Trophoblast cell (in vitro differentiated cells and primary cell): ENCODE measurements at places on chromosomes 7 and 10.

DNA sequence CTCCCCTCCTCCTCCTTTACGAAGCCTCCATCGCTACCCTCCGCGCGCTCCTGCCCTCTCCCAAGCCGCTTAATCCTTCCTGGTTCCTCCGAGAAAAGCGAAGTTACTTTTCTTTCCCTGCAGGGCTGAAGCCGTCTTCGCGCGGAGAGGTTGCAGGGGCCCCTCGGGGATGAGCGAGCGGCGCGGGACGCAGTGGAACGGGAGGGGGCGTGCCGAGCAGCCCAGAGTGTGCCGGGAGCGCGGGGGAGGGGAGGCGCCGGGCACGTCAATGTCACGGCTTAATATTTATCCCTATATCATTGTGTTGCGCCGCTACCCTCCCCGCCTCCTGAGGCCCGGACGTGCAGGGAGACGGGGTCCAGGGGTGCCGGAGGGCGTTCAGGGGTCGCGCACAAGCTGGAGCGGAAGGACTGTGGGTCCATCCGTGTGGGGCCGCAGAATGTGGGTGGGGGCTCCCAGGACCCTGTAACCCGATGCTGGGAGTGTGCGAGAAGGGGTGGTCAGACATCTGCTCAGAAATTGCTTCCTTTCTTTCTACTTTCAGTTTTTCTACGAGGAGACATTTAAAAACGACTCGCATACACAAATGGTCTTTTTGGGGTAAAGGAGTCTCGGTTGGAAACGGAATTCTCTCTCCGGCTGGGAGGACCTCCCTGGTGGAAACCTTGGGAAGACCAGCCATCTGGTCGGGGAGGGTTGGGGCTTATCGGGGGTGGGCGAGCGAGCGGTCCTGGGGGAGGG, 2.4 kb downstream of the CDK6 start:
- DNase-seq, result peak; percentile 59

DNA sequence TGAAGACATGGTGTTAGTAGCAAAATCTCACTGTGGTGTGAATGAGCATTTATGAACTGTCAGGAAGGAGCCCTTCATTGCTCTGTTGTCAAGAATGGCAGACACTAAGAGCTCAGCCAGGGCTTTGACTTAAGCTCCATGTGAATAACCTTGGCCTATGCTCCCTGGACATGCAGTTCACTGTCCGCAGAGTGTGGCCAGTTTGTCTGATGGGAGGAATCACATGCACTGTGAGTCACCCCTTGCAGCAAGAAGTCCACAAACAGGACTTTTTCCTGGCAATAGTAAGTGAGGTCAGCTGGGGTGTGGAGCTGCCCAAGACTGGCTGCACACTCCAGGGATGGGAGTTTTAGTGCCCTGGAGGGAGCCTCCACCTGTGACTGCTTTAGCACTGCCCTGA, 49.5 kb downstream of the ZNF37A start:
- no peak for DNase-seq

DNA sequence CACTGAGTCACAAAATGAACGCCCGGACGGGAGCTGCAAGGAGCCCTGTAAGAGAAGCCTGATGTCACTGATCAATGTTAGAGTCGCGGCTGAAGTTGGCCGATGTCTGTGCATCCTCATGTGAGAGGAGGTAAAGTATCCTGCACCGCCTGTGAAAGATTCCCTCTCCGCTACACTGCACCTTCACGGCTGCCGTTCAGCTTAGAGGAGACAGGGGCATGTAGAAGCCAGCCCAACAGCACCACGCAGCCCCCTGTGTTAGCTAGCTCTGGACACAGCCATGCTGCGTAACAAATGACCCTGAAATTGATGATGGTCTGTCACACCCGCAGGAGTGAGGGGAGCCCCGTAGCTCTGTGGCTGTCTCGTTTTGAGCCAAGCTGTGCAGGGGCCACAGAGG, 81.5 kb upstream of the DIP2C start:
- no peak for DNase-seq

DNA sequence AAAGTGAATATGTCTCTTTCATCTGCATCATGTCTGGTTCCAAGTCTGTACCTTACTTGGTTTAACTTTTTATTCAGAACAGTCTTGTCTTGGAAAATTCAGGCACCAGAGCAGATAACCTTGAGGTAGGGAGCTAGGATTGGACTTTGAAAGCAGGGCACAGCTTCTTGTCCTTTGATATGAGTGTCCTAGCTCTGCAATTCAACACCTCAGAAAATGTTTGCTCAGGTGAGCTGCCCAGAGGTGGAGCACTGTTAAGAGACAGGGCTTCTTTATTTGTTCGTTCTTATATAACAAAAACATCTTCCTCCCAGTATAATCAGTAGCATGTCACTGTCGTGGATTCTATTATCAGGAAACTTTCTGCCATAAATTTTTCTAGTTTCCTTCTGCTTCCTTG, 118.3 kb downstream of the LRRC4 start:
- DNase-seq, result no peak

GRCh38 chr7:97145068-97145467, 27.6 kb downstream of the SDHAF3 start:
- DNase-seq, result no peak
